ENCODE measurements at places on chromosomes 2 and 18.
A peak's percentile ranks its signal among the peaks of the same experiment; 100 is the strongest.

- DNase-seq, result peak; percentile 72
These were observed 35.2 kb upstream of the NAPG start for GRCh38 chr18:10490401-10491165.

DNA sequence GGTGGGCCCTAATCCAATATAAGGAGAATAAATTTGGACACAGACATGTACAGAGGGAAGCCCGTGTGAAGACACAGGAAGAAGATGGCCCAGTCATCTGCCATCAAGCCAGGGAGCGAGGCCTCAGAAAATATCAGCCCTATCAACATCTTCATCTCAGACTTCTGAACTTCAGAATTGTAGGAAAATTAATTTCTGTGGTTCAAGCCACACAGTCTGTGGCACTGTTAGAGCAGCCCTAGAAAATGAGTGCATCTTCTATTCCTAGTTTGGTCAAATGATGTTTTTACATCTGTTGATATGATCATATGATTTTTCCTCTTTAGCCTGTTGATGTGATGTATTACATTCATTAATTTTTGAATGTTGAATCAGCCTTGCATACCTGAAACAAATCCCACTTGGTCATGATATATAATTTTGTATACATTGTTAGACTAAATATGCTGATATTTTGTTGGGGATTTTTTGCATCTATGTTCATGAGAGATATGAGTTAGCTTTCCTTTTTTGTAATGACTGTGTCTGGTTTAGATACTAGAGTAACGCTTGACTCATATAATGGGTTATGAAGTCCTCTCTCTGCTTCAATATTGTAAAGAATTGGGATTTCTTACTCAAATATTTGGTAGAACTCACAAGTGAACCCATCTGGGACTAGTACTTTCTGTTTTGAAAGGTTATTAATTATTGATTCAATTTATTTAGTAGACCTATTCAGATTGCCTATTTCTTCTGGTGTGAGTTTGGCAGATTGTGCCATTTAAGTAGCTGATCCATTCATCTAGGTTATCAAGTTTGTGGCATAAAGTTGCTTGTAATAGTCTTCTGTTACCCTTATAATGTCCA lies 451.4 kb downstream of the EIPR1 start:
- no peak for DNase-seq

GRCh38 chr2:16566701-16567100 lies 98.9 kb downstream of the CYRIA start:
- DNase-seq, result no peak

DNA sequence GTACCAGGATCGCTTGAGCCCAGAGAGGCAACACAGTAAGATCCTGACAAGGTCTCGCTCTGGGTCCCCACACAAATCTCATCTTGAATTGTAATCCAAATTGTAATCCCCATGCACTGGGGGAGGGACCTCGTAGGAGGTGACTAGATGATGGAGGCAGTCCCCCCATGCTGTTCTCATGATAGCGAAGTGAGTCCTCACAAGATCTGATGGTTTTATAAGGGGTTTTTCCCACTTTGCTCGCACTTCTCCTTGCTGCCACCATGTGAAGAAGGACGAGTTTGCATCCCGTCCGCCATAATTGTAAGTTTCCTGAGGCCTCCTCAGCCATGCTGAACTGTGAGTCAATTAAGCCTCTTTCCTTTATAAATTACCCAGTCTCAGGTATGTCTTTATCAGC lies 46.0 kb upstream of the SERTAD2 start:
- peak; percentile 38 for DNase-seq

DNA sequence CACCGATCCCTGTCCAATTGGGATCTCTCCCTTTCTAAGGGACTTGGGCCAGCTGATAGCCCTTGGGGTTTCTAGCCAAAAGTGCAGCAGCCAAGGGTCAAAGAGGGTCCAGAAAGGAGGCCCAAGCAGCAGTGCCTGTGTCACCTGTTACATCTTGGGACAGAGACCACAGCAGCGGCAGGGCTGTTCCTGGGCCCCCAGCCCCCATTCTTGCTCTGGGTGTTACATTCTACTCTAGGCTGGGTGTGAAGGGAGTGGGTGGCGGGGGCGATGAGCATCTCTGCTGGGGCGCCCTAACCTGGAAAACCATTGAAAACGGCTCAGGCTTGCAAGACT lies 1.2 kb downstream of the PAX3 start:
- DNase-seq, result no peak

DNA sequence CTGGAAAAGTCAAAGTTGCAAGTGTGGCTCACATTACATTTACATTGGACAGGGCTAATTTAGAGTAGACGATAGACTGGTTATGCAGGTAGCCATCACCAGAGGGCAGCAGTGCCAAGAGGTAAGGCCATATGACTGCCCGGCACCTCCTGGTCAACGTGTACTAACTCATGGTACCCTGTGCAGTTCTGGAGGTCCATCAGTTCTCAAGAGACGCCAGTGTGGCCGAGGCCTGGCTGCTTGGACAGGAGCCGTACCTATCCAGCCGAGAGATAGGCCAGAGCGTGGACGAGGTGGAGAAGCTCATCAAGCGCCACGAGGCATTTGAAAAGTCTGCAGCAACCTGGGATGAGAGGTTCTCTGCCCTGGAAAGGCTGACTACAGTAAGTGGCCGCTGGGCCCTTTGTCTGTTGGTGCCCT lies 65.8 kb upstream of the EML6 start:
- DNase-seq, result peak; percentile 14

GRCh38 chr2:235945608-235946140 lies 222.5 kb downstream of the GBX2 start:
- DNase-seq, result no peak

GRCh38 chr2:200863782-200864175 lies 679 bp downstream of the CLK1 start:
- no peak for DNase-seq

GRCh38 chr2:10864861-10865636 lies 46.7 kb upstream of the KCNF1 start:
- DNase-seq, result no peak

- DNase-seq, result no peak
These were observed 85.0 kb downstream of the MAP3K20 start for GRCh38 chr2:173160618-173161017.

- DNase-seq, result no peak
These were observed 414.2 kb upstream of the CHST9 start for GRCh38 chr18:27599202-27599829.

GRCh38 chr2:158009399-158009798 lies 92.3 kb upstream of the UPP2 start:
- DNase-seq, result no peak

DNA sequence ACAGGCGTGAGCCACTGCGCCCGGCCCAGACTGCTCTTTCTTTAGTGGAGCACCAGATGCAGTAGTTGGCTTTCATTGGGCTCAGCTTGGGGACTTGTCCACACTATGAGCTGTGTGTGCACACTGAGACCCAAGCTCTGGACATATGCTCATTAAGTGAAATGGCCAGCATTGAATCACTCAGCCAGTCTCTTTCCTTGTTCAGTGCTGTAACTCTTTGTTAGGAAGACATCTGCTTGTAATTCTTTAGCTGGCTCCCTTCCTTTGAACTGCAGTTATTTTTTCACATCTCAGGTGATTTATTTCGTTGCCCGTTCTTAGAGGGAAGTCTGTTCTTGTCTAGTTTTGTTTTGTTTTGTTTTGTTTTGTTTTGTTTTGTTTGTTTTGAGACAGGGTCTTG lies 70.5 kb downstream of the CAB39 start:
- DNase-seq, result no peak

Measured in CD4-positive, alpha-beta T cell treated with Interferon gamma for 1 hour (primary cell).